ENCODE measurements at places on chromosomes 6 and 20.

DNA sequence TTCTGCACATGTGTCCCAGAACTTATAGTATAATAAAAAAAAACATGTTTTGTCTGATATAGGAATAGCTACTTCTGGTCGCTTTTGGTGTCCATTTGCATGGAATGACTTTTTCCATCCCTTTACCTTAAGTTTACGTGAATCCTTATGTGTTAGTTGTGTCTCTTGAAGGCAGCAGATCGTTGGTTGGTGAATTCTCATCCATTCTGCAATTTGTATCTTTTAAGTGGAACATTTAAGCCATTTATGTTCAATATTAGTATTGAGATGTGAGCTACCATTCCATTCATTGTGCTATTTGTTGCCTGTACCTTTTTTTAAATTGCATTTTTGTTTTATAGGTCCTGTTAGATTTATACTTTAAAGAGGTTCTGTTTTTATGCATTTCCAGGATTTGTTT is 55.1 kb upstream of the PHIP start:
- DNase-seq: no peak

DNA sequence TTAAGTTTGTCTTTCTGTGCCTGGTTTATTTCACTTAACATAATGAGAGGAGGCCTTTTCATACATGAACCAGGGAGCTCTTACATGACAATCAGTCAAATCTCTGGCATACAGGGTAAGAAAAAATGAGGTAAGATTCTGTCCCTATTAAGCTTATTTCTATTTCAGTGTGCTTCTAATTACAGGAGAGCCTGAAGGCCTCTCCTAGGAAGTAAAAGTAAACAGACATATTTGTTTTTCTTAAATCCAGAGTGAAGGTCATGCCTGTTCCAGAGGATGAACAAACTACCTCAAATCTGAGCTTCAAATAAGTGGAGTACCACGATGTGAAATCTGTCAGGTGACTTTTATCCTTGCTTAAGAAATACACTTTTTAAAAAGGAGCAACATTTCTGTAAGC is 72.6 kb downstream of the POPDC3 start:
- no peak for DNase-seq

- peak; percentile 89 for DNase-seq
Observed at GRCh38 chr20:36465109-36466080, 75.9 kb upstream of the MYL9 start.

GRCh38 chr6:131362070-131362469 is 211.0 kb upstream of the ARG1 start:
- DNase-seq: no peak

DNA sequence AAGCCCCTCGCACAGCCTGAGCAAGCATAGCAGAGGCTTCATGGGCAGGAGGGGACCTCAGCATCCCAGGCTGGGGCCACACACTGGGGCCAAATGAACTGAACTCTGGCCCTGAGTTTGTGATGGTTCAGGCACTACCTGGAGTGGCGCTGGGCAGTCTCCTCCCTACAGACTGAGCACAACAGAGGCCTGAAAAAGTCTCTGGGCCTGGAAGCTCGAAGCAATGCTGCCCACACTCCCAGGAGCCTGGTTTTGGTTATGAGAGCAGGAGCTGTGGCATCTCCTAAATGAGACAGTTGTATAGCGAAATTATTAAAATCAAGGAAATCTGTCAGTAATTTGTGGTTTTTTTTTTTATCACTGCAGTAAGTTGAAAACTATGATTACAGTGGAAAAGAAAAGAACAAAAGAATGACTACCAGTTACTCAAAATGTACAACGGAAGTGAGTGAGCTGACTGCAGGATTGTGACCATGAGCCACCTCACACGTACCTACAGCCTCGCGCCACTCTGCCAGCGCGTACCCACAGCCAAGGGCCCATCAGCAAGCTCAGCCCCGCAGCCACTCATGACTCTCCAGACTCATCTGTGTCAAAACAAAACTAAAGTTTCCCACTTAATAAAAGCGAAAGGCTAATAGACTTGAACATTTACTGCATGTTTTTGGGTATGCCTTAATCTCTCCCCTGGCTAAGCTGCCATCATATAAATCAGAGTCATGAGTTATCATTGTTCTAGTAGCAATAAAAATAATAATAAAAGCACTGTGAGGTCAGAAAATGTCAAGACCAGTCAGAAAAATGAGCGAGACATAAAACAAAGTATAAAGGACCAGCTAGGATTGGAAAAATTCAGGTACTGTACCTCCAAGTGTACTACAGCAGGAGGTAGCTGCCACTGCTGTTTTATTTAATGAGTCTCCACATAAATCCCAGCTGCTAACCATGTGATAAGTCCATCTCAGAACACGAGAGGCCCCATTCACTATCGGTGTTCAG is 177.0 kb downstream of the FOXC1 start:
- DNase-seq: no peak

GRCh38 chr6:46491628-46492547 is 639 bp upstream of the RCAN2 start:
- DNase-seq: peak; percentile 11

- no peak for DNase-seq
Observed at GRCh38 chr20:34945315-34946077, 10.1 kb downstream of the GSS start.

Data from fibroblast of skin of right quadriceps (primary cell).